ENCODE measurements at places on chromosomes 5 and 9.

DNA sequence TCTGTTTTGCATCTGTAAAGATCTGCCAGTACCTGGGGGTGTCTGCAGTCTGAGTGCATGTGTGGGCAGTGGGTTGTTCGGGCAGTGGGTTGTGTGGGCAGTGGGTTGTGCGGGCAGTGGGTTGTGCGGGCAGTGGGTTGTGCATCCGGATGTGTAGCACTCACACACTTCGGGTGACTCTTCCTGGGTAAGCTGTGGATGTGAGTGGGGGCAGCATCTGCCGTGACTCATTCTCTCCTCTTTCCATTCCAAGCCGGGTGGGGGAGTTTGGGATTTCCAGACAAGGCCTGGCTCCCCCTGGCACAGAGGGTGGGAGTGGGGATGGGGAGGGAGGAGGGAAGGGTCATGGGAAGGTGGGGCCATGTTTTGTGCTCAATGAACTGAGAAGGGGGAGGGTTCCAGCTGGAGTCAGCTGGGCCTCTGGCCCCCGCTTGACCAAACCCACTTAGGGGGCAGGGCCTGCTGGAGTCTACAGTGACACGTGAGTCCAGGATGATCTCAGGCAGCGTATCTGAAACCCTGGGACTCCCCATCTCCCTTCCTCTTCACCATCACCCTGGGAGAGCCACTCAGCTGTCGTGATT is 8.3 kb downstream of the CRB2 start:
- no peak for DNase-seq

GRCh38 chr9:137280474-137281344 is 3.2 kb downstream of the TOR4A start:
- DNase-seq: no peak

- no peak for DNase-seq
These were observed 12.4 kb upstream of the NFIB start for GRCh38 chr9:14326264-14326826.

DNA sequence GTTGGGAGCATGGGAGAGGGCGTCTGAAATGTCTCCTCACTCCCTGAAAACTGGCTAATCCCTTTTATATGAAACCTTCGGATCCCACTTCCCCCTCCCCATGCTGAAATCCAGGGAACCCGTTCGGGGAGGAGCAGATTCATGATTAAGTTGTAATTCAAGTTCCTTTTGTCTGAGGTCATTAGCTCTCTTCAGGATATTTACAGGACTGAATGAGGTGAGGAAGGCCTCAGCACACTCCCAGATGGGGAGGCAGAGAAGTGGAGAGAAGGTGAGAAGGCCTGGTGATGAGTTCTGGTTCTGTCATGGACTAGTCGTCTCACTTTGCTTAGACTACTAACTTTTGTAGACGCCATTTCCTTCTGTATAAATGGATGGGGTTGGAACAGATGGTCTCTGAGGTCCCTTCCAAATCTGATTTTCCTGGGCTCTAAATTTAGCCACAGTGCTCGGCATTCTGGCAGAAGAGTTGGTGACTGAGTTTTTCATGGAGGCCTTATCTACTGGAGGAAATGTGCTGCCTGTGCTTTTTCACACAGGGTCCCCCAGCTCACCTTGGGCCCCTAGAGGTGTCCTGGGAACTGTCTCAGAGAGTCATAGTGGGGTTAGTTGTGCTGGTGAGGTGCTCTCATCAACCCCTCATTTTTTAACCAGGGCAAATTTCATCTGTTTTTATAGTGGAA is 62.3 kb downstream of the PRDM6 start:
- no peak for DNase-seq

DNA sequence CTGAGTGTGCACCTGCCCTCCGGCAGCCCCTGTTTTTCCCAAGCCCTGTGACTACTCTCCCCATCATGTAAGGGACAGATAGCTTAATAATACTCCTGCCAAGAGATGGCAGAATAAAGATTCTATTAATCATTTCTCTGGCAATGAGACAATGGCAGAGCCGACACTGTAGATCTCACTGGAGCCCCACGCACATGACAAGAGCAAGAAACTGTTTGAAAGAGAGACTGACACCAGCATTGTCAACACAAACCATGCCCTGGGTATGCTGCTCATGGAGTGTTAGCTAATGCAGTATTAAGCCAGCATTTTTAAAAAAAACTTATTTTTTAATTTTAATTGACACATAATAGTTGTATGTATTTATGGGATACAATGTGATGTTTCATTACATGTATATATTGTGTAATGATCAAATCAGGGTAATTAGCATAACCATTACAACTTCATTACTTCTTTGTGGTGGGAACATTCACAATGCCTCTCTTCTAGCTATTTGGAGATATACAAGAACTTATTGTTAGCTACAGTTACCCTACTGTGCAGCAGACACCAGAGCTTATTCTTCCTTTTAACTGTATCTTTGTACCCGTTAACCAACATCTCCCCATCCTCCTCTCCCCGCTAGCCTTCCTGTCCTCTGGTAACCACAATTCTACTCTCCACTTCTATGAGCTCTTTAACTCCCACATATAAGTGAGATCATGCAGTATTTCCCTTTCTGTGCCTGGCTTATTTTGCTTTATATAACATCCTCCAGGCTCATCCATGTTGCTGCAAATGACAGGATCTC is 31.5 kb upstream of the SEMA4D start:
- DNase-seq: no peak

Measured in stimulated activated CD8-positive, alpha-beta memory T cell treated with anti-CD3 and anti-CD28 coated beads, Interleukin-2, amount 100 ng/mL, for 48 hours (primary cell).